ENCODE measurements at places on chromosomes 12 and 14. TPM values are rescaled to one million over a fixed set of nuclear protein-coding genes. Genes with fewer than 3 reads are reported as not detected.

GUCY2C gene
- 74.6 TPM for total RNA-seq

TAS2R8 gene
- not detected for total RNA-seq

ASB2 gene
- total RNA-seq: 13.4 TPM

CD4 gene
- total RNA-seq: 6.2 TPM

MAPK1IP1L gene
- total RNA-seq: 79.8 TPM

FOXG1 gene
- total RNA-seq: not detected

IL31 gene
- not detected for total RNA-seq

MYBPC1 gene
- total RNA-seq: 0.89 TPM

ANKS1B gene
- 1.7 TPM for total RNA-seq

GNB3 gene
- total RNA-seq: 0.62 TPM

SMIM41 gene
- total RNA-seq: 0.30 TPM

MYH6 gene
- total RNA-seq: 1.6 TPM

SRRM4 gene
- total RNA-seq: not detected

GRCh38 chr14:100566119-100566518, 21.1 kb downstream of the BEGAIN start:
- peak; percentile 79 for DNase-seq

DNA sequence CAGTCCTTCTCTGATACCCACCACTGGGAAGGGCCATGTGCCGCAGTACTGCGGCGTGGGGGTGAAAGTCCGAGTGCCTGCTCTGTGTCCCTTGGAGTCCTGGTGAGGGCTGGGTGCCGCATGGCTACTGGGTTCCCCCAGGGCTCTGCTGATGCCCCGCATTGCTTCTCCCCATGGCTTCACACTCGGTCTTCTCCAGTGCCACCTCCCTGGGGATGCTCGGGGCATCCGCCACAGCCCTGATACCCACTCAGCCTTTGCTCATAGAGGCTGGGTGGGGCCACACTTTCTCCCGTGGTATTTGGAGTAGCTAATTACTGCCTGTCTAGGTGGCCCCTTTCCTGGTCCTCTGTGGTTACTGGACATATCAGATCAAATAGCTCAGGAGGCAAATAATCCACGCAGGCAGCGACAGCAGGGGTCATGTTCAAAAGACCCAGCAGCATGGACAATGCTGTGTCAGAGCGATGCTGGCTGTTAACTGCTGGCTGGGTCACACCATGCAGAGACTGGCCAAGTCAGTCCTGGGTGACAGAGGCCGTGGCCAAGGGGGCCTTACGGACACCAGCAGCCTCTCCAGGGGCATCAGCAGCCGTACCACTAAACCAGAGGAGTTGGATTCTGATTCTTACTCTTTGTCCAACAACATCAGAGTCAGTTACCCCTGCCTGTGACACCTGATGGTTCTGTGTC, 106.5 kb downstream of the ADGRD1 start:
- DNase-seq: no peak

- no peak for DNase-seq
Observed at GRCh38 chr14:59328454-59328853, 136.7 kb downstream of the GPR135 start.

- DNase-seq: no peak
Observed at GRCh38 chr12:14066021-14066420, 84.6 kb upstream of the GRIN2B start.

- DNase-seq: no peak
Observed at GRCh38 chr14:36222952-36223468, 46.5 kb upstream of the PTCSC3 start.

GRCh38 chr14:23183479-23183878, at the start of gene SLC7A8:
SLC7A8 (minus strand) TSS chr14:23183660; CDS start chr14:23182914, 746 bp downstream.
- peak; percentile 74 for DNase-seq

DNA sequence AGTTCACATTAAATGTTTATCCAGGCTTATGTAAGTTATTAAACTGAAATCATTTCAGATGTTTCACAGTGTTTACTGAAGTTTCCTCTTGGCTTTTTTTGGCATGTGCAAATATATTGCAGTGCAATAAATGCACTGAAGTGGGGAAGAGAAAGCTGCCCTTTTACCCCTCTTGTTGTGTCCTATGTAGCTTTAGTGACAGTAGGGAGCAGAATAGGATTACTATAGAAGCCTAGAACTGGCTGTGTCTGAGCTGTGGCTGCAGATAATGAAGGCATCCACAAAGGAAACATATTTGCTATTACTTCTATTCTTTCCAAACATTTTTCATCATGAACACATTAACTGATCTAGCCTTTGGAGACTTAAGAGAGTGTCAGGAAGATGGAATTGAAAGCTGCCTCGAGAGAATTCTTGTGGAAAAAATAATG, 24.1 kb upstream of the CNTN1 start:
- DNase-seq: no peak

DNA sequence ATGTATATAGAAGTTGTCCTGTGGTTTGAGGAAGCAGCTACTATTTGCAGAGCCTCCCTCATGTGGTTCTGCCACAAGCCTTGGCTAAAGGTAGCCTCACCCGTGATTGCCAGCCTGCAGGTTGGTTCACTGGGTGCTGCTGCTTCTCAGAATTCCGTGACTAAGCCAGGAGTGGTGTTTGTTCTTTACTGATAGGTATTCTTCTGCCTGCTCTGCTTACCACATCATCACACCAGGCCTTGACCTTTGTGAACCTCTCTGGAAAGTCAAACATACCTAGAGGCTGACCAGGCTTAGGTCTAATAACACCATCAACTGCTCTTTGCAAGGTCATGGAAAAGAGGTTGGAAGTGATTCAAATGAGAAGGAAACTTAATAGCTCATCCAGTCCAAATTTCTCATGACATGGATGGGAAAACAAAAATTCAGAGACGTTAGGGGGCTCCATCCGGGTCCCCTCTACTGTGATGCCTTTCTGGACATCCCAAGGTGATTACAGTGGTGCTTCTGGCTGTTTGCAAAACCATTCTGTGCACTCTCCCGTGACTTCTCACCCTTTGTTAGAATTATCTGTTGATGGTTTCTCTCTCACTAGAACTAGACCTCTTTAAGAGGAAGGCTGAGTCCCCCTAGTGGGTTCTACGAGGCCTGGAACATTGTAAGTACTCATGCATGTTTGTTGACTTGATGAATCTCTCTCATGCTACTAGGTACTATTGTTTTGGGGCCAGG, 8.5 kb upstream of the SOCS2 start:
- DNase-seq: no peak

- no peak for DNase-seq
Observed at GRCh38 chr12:76402259-76402658, 54.0 kb upstream of the BBS10 start.

DNA sequence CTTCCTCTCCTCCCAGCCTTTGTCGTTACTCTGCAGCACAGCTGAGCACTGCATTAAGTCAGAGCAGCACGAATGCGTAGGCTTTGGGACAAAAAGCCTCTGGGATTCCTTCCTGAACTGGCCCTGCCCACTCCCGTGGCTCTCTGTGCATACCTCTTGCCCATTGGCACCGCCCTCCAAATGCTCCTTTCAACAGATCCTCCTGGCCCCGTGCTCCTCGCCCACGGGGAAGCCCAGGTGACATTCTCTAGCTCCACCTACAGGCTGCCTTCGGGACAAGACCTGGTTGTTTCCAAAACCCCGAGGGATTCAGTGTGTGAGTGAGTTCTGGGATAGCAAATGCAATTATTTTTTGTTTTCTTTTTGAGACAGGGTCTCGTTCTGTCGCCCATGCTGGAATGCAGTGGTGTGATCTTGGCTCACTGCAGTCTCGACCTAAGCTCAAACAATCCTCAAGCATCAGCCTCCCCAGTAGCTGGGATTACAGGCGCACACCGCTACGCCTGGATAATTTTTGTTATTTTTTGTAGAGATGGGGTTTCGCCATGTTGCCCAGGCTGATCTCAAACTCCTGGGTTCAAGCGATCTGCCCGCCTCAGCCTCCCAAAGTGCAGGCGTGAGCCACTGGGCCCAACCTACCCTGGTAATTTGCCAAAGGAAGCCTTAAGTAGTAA, 17.9 kb upstream of the TDRD9 start:
- DNase-seq: peak; percentile 91

DNA sequence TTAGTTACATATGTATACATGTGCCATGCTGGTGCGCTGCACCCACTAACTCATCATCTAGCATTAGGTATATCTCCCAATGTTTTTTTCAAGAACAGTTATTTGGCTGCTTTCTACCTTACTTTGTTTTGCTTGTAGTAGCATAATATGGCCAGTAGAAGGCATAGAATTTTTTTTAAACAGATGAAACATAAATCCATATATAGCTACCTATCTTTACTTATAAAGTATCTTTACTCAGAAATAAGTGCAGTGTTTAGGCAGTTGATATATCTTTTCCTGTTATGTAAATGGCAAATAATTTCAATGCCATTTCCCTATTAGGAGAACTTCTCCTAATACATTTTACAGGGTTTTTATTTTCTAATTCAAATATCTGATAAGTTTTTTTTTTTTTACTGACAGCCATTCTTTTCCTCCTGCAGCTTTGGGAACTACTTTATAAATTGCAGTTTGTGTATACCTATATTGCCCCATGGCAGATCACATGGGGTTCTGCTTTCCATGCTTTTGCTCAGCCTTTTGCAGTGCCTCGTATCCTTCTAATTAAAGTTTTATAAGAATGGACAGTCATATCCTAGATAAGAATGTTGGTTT, 143.1 kb downstream of the PCNX1 start:
- DNase-seq: no peak

- DNase-seq: no peak
Observed at GRCh38 chr12:21881965-21882364, 59.3 kb downstream of the ABCC9 start.

DNA sequence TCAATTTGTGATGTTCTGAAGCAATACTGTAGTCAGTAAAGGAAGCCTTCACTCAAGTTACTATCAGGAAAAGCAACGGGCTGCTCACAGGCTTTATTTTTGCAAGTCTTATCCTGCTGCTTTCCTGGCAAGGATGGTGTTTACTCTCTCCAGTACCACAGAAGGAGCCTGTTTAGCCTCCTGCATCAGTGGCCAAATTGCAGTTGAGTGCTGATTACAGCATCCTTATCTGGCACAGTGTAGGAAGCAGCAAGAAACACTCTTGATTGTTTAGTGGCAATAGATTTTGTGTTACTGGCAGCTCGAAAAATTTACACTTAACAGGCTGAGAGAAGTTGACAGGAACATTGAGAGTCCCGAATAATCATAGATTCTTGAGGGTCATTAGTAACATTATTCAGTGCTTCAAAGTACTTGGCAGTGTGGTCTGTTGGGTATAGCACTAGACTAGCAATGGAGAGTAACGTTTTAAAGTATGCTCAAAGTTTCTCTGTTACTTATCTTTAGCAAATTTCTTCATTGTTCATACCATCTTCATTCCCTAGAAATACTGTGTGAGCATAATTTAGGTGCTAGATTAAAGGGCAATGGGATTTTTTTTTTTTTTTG, 11.7 kb downstream of the TULP3 start:
- DNase-seq: no peak

DNA sequence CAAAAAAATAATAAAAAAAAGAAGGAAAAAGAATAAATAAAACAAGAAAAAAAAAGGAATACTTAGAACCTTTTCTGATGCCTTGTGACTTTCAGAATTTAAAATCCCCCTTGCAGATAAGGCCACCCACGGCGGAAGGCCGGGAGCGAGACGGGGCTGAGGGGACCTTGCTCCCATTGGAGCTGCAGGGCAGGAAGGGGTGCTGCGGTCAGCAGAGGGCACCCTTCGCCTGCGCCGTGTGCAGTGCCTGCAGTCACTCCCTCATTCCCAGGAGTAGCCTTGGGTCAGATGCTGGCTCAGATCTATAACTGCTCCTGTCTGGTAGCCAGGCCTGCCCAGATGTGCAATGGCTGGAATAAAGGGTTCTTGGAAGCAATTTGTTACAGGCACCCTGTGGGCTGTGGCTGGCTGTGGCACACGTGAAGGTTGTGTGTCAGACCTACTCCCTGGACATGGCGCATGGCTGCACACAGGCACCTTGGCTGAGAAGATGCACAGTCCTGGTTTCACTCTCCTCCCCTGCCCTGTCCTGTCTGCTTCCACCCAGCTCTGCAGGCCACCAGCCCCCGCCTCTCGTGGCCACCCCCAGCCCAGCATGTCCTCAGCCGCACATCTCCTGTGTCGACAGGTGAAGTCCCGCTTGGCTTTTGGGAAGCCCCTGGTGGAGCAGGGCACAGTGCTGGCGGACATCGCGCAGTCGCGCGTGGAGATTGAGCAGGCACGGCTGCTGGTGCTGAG, 13.4 kb upstream of the ALDH2 start:
- peak; percentile 65 for DNase-seq

- no peak for DNase-seq
Observed at GRCh38 chr12:89369166-89369565, 16.9 kb upstream of the DUSP6 start.

DNA sequence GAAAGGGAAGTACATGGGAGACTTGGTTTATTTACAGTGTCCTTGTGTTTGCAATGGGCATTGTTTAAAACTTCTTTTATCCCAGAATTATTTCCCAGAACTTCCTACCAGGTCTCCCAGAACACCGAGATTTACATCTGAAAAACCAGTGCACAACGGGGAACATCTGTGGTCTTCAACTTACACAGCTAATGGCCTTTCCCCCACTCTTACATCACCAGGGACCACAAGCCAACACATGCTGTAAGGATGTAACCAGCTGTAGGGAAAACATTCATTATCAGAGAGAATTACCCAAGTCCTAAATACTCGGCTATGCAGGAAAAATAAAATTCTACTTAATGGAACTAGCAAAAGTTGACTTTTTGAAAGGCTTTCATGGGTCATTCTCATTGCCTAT, 267.6 kb downstream of the DUSP6 start:
- no peak for DNase-seq

DNA sequence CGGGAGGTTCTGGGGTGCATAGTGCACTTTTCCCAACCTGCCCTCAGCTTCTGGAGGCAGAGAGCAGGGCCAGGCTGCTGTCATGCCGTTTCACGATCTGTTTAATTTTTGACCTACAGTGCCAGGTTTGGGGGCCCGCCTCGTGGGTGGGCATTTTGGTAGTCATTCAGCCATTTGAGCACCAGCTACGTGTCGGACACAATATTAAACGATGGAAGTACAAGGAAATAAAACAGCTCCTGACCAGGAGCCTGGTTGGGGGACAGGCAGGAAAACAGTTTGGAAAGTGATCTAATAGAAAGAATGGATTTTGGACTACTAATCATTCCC, 708 bp downstream of the FNTB start:
- no peak for DNase-seq

DNA sequence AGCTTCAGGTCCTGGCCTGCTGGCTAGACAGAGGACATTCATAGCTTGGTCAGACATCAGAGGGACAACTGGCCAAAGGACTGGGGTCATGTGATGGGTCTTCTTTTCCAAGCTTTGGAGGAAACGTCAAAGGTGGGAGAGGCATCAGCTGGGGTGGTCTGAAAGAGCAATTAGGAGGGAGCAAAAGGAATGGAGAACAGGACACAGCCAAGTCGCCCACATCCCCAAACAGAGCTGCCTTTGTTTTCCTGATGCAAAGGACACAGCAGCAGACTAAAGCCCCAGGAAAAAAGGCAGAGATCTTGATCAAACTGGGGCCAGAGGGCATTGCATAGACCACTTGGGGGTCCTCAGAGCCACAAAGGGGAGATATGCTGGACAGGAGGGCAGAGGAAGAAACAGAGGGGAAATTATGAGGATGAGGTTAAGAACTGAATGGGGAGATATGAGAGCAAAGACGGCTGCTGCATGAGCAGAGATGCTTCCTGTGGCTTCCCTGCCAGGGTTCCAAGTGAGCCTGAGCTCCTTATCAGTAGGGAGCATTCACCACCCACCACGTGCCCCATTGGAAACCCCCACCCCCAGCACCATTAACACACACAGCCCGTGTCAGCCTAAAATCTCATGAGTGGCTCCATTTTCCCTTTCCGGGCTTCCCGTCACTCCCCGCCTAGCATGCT, 62.4 kb downstream of the ANO2 start:
- no peak for DNase-seq

Data from colonic mucosa (tissue), 4 donors.